AG04450 (cell line): ENCODE measurements at places on chromosomes 7 and 10. TPM values are rescaled to one million over a fixed set of nuclear protein-coding genes. Genes with fewer than 3 reads are reported as not detected.

DNA sequence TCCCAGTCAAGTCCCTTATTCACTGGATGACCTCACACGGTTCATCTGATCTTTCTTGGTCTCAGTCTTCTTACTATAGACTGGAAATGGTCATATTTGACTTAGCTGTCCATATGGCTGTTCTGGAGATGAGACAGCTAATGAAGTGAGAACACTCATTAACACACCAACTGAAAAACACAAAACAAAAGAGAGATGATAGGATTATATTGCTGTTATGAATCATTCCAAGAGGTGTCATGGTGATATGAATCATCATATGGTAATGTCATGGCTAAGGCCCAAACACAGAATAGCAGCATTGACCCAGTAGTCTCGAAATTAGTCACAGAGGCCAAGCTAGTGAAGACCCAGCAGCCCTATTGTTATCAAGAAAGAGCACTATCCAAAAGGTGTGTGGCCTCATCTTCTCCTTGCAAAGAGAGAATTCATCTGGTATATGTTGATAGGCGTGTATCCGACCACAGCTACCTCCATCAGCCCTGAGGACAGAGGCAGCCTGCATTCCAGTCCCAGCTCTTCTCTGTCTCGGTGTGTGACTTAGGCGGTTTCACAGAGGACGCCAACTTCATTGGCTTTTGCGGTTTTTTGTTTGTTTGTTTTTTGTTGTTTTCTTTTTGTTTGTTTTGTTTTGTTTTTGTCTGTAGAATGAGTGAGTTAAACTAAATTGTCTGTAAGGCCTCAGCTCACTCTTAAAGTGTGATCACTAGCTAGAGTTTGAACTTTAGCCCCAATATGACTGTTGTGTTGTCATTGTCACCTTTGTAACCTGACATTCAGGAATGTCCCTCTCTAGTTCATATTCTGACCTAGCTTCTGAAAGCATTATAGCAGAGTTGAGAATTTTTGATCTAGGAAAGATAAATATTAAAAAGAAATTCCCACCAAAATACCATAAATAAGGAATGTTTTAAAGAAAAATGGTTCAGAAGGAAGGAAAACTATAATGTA is 97.4 kb upstream of the PDCD4 start:
- DNase-seq = no peak

- peak; percentile 41 for DNase-seq
Observed at GRCh38 chr10:66931340-66931948, 5.6 kb downstream of the LRRTM3 start.

- no peak for DNase-seq
Observed at GRCh38 chr7:132805766-132806165, 229.5 kb upstream of the PLXNA4 start.

DNA sequence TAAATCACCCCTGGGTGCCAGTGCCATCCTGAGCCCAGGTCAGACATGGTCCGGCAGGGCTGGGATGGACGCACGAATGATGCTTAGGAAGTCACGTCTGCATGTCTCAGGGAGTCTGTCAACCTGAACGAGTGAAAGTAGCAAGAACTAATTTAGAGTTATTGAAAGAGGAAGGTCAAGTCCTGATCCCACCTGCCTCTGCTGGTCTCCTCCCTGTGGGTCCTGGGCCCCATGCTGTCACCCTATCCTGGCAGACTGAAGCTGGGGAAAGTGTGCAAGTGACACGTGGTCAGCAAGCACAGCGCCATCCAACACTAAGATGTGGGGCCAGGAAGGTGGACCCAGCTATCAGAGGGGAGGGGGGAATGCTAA is 26.1 kb upstream of the GRID1 start:
- no peak for DNase-seq

DNA sequence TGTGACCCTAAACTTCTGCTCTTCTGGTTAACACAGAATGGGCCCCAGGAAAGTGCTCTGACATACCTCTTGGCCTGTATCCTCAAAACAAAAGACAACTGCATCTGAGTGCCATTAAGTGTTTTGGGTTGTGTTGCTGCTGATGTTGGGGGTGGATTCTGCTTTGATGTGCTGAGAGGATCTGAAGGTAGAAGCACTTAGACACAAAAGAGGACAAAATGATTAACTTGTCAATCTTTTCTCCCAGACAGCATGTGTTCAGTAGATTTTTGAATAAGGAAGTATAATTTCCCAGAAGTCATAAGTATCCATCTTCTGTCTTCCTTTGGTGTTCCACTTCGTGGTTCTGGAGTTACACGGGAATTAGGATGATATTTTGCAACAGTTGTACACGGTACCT is 16.1 kb upstream of the TMEM178B start:
- DNase-seq = no peak

DNA sequence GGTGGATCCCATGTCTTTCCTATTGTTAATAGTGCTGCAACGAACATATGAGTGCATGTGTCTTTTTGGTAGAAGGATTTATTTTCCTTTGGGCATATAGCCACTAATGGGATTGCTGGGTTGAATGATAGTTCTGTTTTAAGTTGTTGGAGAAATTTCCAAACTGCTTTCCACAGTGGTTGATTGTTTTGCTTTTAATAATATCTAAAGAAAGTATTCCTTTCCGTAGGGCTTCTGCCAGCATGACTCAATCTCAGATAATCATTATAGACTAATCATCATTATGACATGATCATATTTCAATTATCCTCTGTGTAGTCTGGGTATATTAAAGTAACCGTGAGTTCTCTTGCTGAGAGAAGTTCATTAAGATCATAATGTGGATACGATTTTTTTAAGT is 110.2 kb upstream of the KMT2E start:
- no peak for DNase-seq

- no peak for DNase-seq
Observed at GRCh38 chr7:43584195-43584586, 1.3 kb downstream of the STK17A start.

DNA sequence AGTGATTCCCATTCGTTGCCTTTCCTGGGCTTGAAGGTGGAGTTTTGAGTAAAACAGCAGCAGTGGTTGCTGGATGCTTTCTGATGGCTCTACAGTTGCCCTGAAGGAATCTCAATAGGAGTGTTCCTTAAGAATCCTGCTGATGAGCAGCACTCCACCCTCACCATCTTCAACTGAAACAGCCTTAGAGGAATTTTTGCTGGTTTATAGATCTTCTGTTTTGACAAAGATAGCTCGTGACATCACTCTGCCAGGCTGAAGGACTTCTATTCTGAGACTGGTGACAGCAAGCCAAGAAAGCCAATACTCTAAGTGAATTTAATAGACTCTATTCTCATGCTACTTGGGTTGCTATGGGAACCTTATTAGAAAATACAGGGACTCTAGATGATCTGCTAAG is 1014.7 kb downstream of the NRG3 start:
- DNase-seq = no peak

GRCh38 chr10:50387732-50388073 is 136.4 kb upstream of the ASAH2 start:
- no peak for DNase-seq

DNA sequence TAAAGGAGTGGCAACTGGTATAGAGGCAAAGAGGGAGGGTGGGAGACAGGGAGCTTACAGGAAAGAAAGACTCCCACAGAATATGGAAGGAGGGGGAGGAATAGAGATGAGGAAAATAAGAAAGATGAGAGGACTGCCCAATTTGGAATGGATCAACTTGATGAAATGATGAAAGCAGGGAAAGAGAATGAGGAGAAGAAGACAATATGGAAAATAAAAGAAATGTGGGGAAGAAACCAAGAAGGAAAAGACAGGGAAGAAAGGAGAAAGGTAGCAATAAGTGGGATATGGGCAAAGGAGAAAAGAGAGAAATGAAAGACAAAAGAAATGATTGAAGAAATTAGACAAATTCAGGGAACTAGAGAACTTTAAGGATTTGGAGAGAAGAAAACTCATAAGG is 3.0 kb downstream of the KEL start:
- DNase-seq = no peak

GRCh38 chr7:22871661-22872060 is 49.0 kb upstream of the TOMM7 start:
- DNase-seq = no peak

GRCh38 chr7:100080907-100081534 is 502 bp downstream of the ZNF3 start:
- DNase-seq = no peak

- no peak for DNase-seq
Observed at GRCh38 chr10:124989526-124989925, 47.6 kb downstream of the ZRANB1 start.

DNA sequence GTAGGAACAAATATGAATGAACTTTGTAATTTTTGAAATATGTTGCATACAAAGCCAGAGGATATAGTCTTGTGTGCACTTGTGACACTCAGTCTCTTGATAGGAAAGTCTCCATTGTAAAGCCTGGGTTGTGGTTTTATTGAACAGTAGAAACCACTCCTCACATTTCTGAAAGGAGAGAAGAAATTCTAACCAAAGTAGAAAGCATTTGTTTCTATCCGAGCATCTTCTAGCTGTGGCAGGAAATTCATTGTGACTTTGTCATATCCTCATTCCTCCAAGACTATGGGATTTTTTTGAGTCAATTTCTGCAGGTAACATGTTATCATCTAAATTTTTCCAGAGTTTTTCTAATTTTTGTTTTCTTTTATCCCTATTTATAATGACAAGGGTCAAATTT is 55.5 kb upstream of the NCF1 start:
- DNase-seq = no peak

GRCh38 chr7:34385384-34385783 is 272.6 kb upstream of the NPSR1 start:
- DNase-seq = no peak

DNA sequence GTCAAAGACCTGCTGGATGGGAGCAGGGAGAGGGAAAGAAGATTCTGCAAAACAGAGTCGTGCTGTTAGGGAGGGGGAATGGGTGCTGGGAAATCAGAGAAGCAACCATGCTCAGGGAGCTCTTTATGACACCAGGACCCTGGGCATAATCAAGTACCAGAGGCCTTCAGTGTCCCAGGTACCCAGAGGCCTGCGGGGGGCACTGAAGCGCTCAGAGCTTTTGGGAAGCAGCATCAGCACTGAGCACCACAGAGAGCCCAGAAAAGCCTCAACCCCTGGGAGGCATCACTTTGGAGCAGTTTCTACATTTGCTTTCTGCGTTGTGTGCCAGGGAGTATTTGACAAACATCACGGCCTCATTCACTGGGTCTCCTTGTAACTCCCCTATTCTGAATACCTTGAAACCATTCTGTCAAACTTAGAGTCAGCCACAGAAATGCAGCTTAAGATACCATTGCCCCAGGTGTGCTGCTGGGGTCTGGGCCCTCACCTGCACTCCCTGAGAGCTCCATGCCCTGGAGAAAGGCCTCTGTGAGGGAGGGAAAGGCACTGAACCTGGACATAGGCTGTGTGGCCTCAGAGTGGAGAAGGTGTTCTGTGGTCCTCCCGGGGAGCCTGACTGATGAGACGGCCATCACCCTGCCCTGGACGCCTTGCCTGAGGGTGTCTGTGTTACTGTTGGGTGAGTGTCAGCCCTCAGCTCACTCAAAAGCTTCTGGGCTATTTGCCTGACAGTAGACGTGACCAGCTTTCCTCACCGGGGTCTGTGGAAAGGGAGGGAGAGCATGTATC is 37.1 kb downstream of the CXCL12 start:
- DNase-seq = no peak

- DNase-seq = no peak
Observed at GRCh38 chr10:129967579-129968019, 3.5 kb upstream of the EBF3 start.

GRCh38 chr10:46235705-46236545 is 50.9 kb upstream of the ANTXRL start:
- no peak for DNase-seq

- no peak for DNase-seq
Observed at GRCh38 chr7:155796381-155797261, 15.6 kb downstream of the SHH start.

- no peak for DNase-seq
Observed at GRCh38 chr7:74290553-74290950, 1.3 kb downstream of the CLIP2 start.

GRCh38 chr10:36506697-36507496 is 618.5 kb upstream of the ANKRD30A start:
- DNase-seq = no peak

GRCh38 chr7:882336-883035 is 6.1 kb downstream of the GET4 start:
- no peak for DNase-seq

The HTR7 gene
- 1.1 TPM in 2 replicates for polyA plus RNA-seq

The SPDYE9 gene
- polyA plus RNA-seq = 0.06 and 0.07 TPM in 2 replicates

The DNAH11 gene
- not detected in 2 replicates for polyA plus RNA-seq

The WEE2 gene
- not detected in 2 replicates for polyA plus RNA-seq

The PLEKHS1 gene
- not detected in 2 replicates for polyA plus RNA-seq

The GNAT3 gene
- not detected in 2 replicates for polyA plus RNA-seq

The SPDYE6 gene
- polyA plus RNA-seq = not detected in 2 replicates

The SYNPO2L gene
- 0.02 and 0.05 TPM in 2 replicates for polyA plus RNA-seq

The AKR1C8 gene
- polyA plus RNA-seq = not detected in 2 replicates

The CDH23 gene
- polyA plus RNA-seq = 0.01 TPM in 2 replicates

The GJC3 gene
- polyA plus RNA-seq = not detected in 2 replicates

The FKBP6 gene
- not detected in 2 replicates for polyA plus RNA-seq

The LRIT2 gene
- polyA plus RNA-seq = not detected in 2 replicates

The GCK gene
- 0.35 and 0.47 TPM in 2 replicates for polyA plus RNA-seq
